ENCODE measurements at places on chromosomes 6 and 20.

GRCh38 chr20:15297059-15297875 lies 959.9 kb upstream of the FLRT3 start:
- no peaks in the 10 kb centered on the region for H3K27me3 ChIP-seq
- no peaks in the 10 kb centered on the region for H3K4me1 ChIP-seq
- DNase-seq: no peak
- H3K4me3 ChIP-seq: no peak overlapping the region
- H3K27ac ChIP-seq: no peak overlapping the region

- no peak overlapping the region for H3K4me3 ChIP-seq
- H3K27me3 ChIP-seq: no peaks in the 10 kb centered on the region
- H3K36me3 ChIP-seq: no peaks in the 10 kb centered on the region
- no peaks in the 10 kb centered on the region for H3K4me1 ChIP-seq
Measured at GRCh38 chr20:38221119-38221589, 39.4 kb downstream of the KIAA1755 start.

GRCh38 chr6:98039443-98039842 lies 756.4 kb upstream of the MMS22L start:
- H3K27ac ChIP-seq: no peak overlapping the region
- H3K36me3 ChIP-seq: no peaks in the 10 kb centered on the region
- DNase-seq: no peak
- no peaks in the 10 kb centered on the region for H3K27me3 ChIP-seq
- H3K4me1 ChIP-seq: no peaks in the 10 kb centered on the region

GRCh38 chr6:88359530-88360202 lies 193.5 kb upstream of the CNR1 start:
- DNase-seq: no peak
- H3K27me3 ChIP-seq: no peaks in the 10 kb centered on the region
- H3K27ac ChIP-seq: no peak overlapping the region
- no peaks in the 10 kb centered on the region for H3K4me1 ChIP-seq

GRCh38 chr6:135972586-135972985 lies 121.1 kb downstream of the PDE7B start:
- no peaks in the 10 kb centered on the region for H3K36me3 ChIP-seq
- H3K27ac ChIP-seq: no peak overlapping the region
- H3K4me1 ChIP-seq: no peaks in the 10 kb centered on the region
- no peak overlapping the region for H3K4me3 ChIP-seq
- no peak for DNase-seq

GRCh38 chr6:82761674-82762345 lies 303.8 kb downstream of the UBE3D start:
- H3K27ac ChIP-seq: no peak overlapping the region
- no peaks in the 10 kb centered on the region for H3K36me3 ChIP-seq
- DNase-seq: no peak

DNA sequence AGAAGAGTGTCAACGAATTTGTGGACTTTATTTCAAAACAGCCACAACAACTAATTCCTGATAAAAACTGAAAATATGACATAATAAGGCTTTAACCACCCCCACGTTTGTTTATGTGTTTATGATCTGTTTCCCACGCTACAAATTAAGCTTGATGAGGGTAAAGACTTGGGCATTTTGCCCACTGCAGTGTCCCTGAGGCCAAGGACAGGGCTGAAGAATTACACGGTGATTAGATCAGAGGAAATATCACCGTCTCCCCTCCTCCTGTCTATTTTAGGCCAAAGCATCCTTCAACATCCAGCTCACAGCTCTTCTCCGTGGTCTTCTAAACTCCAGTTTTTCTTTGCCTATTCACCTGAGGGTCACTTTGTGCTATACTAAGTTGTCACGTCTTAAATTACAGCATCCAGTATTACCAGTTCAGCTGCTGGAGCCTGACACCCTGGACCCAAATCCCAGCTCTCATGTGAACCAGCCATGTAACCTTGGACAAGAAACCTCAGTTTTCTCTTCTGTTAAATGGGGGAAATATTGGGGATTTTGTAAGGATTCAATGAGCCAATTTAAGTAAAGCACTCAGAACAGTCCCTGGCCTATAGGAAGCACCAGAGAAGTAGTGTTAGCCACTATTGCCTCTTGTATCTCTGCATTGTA lies 15.2 kb upstream of the ARFGEF2 start:
- H3K36me3 ChIP-seq: no peaks in the 10 kb centered on the region
- H3K27ac ChIP-seq: no peak overlapping the region
- no peaks in the 10 kb centered on the region for H3K27me3 ChIP-seq
- H3K4me3 ChIP-seq: no peak overlapping the region
- H3K4me1 ChIP-seq: no peaks in the 10 kb centered on the region

DNA sequence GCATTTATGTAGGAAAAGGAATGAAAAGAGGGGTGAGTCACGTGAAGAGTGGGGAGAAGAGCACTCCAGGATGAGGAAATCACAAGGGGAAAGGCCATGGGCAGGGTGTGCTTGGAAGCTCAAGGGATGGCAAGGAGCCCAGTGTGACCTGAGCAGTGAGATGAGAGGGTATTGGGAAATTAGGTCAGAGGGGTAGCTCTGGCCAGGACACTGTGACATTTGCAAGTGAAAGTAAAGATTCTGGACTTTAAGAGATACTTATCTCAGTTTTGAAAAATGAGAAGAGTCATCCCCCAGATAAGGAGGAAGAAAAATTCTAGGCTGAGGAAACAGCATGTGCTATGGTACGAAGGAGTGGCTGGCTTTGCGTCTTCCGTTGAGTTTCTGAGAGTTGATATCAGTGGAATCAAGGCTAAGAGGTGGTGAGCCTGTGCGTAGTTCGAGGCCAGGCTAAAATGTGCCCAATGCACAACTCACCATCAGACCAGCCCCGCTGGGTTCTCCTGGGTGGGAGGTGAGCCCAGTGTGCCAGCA lies 79.9 kb downstream of the GCLC start:
- H3K27ac ChIP-seq: no peak overlapping the region
- H3K4me1 ChIP-seq: no peaks in the 10 kb centered on the region
- no peaks in the 10 kb centered on the region for H3K36me3 ChIP-seq
- no peak overlapping the region for H3K4me3 ChIP-seq
- no peak for DNase-seq
- H3K27me3 ChIP-seq: no peaks in the 10 kb centered on the region

GRCh38 chr6:23681743-23682142 lies 444.3 kb upstream of the NRSN1 start:
- H3K36me3 ChIP-seq: no peaks in the 10 kb centered on the region
- H3K4me3 ChIP-seq: no peak overlapping the region
- no peak for DNase-seq

All from colonic mucosa (tissue), 4 donors.